CD4-positive, alpha-beta T cell treated with Interleukin-10 for 1 hour (primary cell): ENCODE measurements at places on chromosomes 7 and 10.

DNA sequence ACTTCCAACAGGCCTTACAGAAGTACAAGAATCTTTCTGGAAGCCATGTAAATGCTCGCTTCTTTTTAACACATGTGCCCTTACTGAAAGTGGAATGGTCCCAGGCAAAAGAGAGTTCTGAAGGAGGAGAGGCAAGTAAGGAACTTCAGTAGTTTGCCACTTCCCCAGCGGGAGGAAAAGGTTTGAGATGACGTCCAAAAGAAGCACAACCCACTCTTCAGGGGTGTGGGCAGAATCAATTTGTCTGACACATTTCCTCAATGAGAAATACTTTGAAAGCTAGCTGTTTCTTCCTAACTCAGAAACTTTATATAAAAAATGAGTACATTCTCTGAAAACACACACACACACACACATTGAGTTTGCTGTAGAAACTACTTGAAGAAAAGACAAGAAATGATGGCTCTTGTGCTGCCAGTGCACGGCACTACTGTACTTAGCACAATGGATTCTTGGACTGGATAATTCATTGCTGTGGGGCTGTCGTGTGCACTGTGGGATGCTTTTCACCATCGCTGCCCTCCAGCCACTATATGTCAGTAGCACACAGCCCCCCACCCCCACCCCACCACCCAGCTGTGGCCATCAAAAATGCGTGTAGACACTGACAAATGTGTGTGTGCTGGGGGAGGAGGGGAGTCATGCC lies 183.0 kb downstream of the SRPK2 start:
- peak; percentile 21 for DNase-seq

- peak; percentile 17 for DNase-seq
These were observed 80.8 kb downstream of the TMEM106B start for GRCh38 chr7:12291870-12292269.

GRCh38 chr10:662686-663465 lies 26.6 kb downstream of the DIP2C start:
- DNase-seq = peak; percentile 5

DNA sequence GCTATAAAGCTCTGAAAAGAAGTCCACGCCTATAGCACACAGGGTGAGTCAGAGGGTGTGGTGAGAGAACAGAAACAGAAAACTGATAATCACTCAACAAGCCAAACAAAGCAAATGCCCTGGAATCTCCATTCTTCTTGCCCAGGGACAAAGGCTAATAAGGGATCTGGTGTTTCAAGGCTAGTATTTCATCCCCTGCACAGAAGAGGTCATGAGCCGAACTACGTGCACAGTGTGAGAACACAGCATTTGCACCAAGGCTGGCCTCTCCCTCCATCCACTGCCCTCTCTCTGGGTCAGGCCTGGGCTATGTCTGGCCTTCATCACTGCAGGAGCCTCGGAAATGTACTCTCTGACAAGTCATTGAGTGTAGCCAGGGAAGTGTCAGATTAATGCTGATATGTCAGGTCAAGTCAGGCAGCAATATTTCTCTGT lies 42.7 kb downstream of the PRR15 start:
- DNase-seq = no peak

- DNase-seq = no peak
These were observed 212.0 kb upstream of the IGFBP3 start for GRCh38 chr7:46133072-46133471.

DNA sequence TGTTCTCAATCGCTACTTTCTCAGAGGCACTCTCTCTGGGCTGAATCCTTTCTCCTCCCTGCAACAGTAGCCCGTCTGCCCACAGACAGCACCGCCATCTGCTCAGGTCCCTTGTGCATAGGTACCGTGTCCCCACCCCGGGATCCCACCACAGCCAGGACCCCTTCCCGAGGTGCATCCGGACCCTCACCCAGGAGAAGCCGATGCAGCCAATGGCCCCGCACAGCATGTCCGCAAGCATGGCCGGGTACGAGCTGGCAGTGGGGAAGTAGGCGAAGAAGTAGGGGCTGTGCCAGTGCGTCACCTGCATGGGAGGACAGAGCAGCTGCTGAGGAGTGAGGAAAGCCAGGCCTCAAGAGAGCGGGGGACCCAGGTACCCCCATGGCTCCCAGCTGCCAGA lies 25.5 kb downstream of the DDC start:
- DNase-seq = no peak

DNA sequence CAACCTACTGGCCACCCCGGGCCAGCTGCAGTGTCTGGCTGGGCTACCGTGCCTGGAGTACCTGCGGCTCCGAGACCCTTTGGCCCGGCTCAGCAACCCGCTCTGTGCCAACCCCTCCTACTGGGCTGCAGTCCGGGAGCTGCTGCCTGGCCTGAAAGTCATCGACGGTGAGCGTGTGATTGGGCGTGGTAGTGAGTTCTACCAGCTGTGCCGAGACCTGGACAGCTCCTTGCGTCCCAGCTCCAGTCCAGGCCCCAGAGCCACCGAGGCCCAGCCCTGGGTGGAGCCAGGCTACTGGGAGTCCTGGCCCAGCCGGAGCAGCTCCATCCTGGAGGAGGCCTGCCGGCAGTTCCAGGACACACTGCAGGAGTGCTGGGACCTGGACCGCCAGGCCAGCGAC lies 4.2 kb downstream of the RARRES2 start:
- DNase-seq = no peak

DNA sequence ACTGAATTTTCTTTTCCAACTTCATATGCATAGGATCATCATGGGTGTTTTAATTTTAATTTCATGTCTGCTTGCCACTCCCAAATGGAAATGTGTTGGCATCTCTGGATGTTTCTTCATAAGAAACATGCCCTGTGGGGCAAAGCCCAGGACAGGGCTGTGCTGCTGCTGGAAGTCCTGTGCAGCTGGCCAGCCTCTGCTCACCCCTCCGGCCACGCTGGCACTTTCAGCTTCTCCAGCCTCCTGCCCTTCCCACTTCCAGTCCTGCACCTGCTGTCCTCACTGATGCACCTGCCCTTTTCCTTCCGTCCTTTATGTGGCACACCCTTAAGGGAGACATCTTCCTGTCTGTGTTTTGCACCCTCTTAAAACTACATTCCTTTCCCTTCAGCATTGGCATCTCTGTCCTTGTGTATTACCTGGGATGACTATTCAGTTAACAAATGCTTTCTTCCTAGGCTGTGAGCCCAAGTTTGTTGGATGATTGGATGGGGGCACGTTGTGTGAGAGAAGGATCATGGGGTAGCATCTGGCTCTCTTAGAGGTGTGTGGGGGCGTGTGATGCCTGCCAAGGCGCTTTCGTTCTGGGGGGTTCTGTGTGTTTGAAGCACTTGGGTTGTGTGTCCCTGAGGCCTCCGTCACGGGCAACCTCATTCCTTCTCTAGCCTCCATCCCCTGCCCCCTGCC lies 56.8 kb downstream of the TCF7L2 start:
- no peak for DNase-seq

DNA sequence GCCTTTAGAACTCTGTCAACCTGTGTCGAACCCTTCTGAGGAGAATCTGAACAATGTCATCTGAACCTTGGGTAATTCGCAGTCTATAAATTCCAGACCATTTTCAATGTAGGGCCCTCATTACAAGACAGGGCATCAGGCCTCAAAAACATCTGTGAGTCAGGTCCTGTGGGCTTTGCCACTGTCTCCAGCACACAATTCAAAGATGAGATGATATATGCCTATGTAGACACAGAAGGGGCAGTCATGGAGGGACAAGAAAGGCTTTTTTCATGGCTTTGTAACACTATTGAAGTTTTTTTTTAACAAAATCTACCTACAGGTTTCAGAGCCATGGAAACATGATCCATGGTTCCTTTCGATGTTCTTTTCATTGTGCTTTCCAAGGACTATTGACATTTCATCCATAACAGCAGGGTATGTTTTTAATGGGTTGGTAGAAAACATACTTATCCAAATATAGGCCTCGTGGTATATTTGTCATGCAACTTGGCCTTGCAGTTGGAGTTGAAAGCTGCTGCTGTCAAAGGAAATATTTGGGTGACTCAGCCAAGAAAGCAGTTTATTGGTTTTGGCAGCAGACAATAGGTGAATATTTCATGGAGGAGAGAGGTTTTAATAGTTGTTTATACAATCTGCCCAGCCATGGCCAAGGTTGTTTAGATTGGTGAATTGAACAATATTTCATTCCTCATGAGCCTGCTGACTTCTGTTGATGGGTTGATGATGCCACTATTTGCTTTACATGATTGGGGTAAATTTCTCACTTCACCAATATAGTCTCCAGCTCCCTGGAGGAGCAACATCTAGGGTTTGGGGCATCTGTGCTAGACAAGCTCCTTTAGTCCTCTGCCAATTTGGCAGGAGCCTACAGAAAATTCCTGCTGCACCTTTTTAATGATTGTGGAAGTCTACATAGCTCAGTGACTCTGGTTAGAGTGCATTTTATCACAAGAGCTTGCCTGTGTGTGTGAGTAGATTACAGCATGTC lies 158.4 kb upstream of the TMEM72 start:
- no peak for DNase-seq

GRCh38 chr10:93475871-93476270 lies 6.3 kb downstream of the MYOF start:
- no peak for DNase-seq

- no peak for DNase-seq
These were observed 256.4 kb downstream of the KIAA1217 start for GRCh38 chr10:24465124-24465874.

- no peak for DNase-seq
These were observed 11.9 kb upstream of the OPTN start for GRCh38 chr10:13087986-13088618.

DNA sequence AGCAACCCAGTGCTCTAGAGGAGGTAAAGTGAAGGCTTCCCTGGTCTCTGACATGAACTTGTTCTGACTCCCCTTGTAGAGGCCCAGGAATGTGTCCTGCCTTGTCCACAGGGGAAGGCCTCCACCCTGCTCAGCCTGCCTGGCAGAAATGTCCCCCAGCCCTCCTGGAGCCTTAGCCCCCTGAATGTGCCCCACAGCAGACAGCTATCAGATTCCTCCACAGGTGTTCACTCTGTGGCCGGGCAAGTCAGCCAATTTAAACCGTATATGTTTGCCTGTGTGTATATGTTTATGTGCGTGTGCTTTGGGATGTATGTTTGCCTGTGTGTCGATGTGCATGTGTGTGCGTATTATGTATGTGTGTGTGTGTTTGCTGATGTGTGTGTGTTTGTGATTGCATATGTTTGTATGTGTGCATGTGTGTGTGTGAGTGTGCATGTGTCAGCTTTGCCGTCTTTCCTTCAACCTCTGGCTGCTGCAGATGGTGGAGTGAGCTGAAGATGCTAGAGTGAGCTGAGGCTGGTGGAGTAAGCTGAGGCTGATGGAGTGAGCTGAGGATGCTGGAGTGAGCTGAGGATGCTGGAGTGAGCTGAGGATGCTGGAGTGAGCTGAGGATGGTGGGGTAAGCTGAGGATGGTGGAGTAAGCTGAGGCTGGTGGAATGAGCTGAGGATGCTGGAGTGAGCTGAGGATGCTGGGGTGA lies 68.9 kb upstream of the ANTXRL start:
- no peak for DNase-seq

DNA sequence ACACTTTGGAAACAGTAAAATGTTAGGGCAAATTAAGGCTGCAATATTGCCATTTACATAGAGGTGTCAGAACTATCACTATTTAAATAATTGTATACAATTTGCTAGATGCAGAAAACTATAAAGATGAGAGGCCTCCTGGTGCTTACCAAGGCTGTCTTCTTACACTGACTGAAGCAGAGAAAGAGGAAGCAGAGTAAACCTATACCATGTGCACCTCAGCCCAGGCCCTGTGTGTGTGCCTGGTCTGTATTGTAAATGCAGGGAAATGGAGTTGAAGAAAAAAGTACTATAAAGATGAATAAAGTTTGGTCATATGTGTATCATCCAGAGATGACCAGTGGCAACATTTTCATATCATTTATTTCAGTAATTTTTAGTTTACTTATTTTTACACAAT lies 29.2 kb downstream of the ELMO1 start:
- DNase-seq = no peak

DNA sequence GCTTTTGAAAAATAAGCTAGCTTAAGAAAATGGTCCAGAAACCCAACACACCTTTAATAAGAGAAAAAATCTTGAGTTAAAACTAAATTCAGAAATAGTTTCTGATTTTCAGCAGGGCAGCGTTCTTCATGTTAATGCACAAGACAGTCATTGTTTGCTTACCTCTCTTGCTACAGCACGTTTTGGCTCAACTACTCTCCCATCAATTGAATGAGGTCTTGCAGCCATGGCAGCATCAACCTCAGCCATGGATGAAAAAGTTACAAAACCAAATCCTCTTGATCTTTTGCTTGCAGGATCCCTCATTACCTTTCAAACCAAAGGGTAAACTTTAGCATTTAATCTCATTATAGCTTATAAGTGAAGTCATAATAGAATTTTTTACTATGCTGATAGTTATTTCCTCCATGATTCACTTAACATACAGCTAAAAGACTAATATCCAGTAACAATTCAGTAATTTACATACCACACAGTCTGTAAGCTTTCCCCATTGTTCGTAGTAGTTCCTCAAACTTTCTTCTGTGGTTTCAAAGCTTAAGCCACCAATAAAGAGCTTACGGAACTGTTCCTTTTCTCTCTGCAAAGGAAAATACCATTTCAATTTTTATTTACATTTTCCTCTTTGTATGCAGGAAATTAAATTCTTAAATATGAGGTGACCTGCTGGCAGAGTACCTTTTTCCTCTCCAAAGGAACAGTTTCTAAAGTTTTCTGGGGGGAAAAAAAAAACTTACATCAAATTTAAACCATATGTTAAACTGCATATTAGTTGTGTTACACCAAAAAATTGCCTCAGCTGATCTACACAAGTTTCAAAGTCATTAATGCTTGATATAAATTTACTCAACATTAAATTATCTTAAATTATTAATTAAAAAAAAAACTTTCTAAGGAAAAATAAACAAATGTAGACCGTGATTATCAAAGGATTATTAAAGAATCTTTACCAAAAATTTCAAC lies 3.1 kb downstream of the HNRNPA2B1 start:
- peak; percentile 34 for DNase-seq

GRCh38 chr7:123393623-123394022 lies 140.8 kb downstream of the IQUB start:
- no peak for DNase-seq

- no peak for DNase-seq
These were observed 253.2 kb downstream of the HTR7 start for GRCh38 chr10:90604636-90605035.

DNA sequence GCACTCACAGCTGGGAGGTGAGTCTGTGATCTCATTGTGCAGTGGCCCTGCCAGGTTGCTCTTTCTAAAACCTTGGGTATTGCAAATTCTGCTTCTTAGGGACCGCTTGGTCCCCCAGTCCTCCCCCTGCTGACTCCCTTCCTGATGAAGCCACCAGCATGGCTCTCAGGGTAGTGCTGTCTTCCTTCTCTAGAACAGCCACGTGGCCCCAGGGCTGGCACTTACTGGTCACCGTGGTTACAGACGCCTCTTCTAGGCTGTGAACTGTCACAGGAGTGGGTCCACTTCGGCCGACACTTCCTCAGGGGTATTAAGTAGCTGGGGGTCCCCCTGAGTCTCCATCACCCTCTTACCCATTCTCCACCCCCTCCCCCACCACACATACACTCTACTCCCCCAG lies 2.7 kb upstream of the HTRA1 start:
- no peak for DNase-seq

GRCh38 chr7:1159891-1160669 lies at the start of gene ZFAND2A:
Gene ZFAND2A, minus strand, starts transcription at chr7:1160196. Its CDS starts 1,984 bp downstream, at chr7:1158212.
- peak; percentile 98 for DNase-seq
